ENCODE measurements at places on chromosomes 2 and 18.
A peak's percentile ranks its signal among the peaks of the same experiment; 100 is the strongest.

DNA sequence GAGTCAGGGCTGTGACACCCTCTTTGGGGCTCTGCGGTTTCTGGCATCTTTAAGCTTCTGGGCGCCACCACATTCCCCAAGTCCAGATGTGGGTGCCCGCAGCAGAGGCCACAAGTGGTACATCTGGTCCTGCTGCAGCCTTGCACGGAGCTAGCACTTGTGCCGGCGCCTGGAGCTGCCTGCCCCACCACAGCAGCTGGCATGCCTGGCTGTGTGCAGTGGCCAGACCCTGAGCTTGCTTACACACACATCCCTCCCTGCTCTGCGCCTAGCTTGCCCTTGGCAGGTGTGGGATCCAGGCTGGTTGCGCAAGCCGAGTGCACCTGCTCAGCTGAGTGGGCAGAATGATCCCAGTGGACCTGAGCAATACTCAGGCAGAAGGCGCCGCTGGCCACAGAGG is 27.3 kb downstream of the SLC4A10 start:
- no peak for DNase-seq

- no peak for DNase-seq
These were observed 187.0 kb downstream of the CYRIA start for GRCh38 chr2:16478434-16479210.

DNA sequence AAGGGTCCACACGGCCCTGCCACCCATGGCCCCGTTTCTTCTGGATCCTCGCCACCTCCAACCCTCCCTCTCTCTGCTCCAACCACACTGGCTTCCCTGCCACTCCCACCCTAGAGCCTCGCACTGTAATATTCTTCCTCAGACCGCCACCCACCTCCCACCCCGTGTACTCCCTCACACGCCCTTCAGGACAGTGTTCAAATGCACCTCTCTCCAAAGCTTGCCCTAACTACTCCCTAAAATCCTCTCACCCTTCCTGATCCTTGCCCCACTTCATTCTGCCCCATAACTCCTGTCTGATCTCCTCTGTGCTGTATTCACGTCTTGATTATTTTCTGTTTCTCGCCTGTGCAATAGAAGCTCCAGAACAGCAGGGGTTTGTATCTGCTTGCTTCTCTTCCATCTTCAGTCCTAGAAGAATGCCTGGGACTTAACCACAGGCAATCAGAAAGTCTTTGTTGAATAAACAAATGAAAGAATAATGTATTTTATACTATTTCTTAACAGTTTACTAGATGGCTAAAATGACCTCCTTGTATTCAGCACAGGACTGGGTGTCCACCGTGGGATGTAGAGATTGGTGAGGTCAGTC is 25.5 kb downstream of the EPB41L3 start:
- no peak for DNase-seq

- no peak for DNase-seq
These were observed 265.4 kb downstream of the GULP1 start for GRCh38 chr2:188557081-188557480.

DNA sequence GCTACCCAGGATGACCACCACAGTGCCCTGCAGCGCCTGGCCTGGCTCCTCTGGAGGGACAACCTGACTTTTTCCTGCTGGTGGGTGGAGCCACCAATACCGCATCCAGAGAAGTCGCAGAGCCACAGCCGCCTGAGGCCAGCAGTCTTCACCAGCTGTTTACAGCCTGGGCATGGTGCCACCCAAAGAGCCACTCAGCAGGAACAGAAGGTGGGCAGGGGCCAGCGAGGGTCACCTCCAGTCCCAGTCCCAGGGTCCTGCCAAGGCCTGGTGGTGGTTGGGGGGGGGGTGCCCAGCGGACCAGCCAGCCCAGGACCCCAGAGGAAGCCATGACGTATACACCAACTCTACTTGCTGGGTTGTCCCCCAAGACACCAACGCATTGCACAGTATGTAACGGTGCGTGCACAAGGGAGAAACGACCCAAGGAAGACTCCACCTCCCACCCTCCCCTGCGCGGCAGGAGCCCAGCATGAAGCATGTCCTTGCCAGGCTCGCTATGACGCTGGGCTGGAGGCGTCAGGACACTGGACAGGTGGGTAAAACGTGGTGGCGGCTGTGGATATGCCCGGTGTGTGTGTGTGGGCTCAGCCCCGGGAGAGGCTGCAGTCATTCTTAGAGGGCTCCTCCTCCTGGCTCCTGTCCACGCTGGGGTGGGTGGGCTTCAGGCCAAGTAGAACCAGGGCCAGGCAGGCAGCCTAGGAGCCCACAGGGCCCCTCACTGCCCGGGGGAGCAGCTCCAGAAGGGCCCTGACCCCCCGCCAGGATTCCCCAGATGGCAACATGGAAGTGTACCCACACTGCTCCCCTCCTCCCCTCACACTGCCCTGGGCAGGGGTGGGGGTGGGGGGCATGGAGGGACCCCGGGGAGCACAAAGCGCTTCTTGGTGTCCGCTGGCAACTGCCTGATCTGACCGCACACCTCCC is 49.3 kb downstream of the HS6ST1 start:
- no peak for DNase-seq

DNA sequence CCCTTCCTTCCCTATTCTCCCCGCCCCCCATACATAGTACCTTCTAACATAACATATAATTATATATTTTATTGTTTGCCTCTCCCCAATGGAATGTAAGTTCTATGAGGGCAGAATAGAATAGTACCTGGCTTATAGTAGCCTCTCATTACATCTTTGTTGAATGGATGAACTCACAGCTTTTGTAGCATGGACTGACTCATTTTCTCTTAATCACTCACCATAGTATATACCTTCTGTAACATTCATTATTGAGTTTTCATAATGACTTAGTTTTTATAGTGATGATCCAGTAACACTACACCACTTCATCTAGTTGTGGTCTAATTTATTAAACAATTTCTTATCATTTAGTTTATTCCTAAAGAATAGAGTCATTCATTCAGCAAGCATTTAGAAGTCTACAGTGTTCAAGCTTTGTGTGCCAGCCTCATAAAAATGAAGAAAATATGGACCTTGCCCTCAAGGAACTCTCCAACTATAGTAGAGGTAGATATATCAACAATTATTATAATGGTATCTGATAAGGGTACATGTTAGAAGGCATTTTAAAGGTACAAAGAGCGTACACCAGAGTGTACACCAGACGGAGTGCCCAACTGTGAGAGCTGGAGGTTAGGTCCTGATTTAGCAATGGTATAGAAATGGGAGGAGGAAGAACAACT is 31.1 kb downstream of the NCOA1 start:
- no peak for DNase-seq

- no peak for DNase-seq
These were observed 99.9 kb upstream of the CRACDL start for GRCh38 chr2:99035920-99036319.

GRCh38 chr2:148552675-148553331 is 91.7 kb upstream of the EPC2 start:
- peak; percentile 26 for DNase-seq

DNA sequence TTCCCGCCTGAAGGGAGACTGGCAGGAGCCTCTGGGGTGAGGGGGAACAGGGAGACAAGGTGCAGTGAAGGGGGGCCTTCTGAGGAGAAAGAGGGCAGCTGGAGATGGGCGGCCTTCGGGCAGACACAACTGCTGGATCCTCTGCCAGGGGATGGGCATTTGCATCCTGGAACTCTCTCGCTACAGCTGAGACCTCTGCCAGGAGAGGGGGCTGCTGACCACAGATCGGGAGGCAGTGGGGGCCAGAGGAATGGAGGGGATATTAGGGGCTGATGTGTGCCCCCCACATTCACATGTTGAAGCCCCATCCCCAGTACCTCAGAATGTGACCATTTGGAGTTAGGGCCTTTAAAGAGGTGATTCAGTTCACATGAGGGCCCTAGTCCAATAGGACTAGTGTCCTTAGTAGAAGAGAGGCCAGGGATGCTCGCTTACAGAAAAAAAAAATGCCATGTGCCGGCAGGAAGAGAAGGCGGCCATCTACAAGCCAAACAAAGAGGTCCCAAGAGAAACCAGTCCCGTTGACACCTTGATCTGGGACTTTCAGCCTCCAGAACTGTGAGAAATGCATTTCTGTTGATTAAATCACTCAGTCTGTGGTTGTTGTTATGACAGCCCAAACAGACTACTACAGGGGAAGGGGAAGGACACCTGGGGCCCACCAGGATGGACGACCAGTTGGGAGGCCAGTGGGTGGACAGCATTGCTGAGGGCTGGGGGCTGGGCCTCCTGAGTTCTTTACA is 50.0 kb downstream of the TRABD2A start:
- no peak for DNase-seq

DNA sequence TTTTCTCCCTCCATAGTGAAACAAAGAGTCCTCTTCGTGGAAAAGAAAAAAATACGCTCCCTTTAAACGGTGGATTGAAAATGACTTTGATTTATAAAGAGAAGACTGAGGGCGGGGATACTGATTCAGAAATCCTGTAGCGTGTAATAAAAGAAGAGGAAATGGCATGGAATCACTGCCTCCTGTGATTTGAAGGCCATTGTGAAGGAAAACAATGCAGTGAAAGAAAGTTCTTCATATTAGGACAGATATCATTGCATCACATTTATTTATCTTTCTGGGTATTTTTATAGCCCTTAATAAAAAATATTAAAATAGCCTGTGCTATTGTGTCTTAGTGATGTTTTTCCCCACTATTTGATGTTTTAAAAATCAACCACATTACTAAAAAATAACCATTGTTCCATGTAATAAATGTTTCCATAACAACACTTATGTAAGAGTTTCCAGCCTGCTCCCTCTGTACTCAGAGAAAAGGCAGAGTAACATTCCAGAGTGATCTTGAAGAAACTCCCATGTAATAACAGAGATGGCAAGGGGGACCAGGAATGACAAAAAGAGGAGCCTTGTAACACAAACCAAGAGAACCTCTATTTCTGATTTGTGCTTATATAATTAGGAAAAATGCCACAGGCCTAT is 8.0 kb downstream of the MRPL33 start:
- DNase-seq: no peak
